ENCODE measurements at places on chromosomes 11 and 22.

GRCh38 chr11:73969991-73970800 lies 12.4 kb downstream of the UCP2 start:
- no peak for DNase-seq

DNA sequence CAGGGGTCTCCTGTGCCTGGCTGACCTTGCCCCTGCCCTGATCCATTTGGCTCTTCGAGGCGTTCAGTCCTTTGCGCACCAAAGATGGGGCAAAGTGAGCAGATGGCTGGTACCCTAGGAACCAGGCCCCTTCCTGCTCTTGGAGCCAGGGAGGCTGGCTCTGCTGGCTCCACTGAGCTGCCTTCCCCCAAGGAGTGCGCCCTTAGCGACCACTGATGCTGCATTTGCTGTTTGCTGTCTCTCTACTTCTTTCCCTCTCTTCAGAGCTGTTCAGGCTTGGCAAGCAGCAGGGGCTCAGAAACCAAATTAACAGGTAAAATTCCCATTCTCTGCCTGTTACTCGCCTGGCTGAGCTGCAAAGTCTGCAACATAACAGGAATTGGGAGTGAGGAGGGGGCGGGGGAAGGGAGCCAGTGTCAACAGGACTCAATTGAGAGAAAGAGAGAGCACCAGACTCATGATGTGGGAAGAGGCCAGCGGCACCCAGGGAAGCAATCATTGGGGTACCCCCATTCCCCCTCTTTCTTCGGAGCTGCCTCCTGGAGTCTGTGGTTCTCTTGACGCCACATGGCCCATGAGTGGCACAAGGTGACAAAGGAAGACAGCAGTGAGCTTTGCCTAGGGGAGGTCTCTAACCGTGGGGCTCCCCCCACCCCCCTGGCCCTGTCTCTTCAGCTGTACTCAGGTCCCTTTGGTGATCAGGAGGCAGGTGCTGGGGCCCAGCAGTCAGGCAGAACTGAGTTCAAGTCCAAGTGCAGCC lies 102.3 kb downstream of the TP53I11 start:
- DNase-seq: no peak

DNA sequence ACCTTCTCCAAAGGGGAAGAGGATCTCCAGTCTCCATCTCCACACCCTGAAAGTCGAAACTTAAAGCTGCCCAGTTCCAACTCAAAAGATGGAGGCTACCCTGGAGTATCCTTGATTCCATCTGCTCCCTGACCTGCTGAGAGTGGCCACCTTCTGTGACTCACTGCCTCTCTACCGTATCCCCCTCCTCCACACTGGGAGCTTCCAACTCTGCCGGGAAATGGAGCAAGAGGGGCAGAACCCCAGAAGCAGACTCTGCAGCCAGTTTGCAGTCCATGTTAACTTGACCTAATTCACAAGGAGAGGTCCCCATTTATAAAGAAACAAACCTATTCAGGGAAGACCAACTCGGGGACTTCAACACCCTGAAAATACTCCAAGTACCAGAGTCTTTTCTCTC lies 22.0 kb upstream of the IRAG1 start:
- DNase-seq: peak; percentile 39

DNA sequence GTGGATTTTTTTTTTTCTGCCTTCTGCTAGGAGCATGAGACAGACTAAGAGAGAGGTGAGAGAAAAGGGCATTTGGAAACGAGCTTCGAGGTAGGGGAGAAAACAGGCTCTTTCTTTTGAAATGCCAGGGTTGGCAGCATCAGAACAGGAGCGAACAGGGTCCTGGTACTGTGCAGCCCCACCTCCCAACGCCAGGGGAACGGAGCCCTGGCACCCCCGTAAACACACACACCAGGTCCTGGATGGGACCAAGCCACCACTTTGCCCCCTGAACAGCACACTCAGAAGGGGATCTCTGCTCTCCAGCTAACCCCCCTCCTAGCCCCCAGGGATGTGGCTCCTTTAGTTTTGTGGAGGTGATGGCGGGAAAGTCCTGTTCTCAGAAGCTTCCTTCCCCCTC lies 127.1 kb downstream of the CTTN start:
- no peak for DNase-seq

DNA sequence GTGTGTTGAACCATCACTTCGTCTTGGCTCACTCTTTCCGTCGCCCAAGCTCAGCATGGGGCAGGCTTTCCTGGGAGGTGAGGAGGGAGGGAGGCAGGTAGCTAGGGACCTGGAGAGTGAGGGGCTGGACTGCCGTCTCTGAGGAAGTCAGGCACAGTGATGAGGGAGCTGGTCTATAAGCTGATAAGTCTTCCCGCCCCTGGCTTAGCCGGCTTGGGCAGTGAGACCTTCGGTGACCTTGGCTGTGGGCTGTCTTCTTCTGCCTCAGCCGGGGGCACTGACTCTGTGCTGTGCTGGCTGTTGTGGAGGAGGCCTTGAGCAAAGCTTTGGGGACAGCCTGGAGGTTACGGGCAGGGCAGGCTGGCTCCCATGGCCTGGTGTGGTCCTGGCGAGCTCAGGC lies 18.7 kb downstream of the GNAZ start:
- DNase-seq: no peak

GRCh38 chr11:36478700-36479329 lies 31.3 kb downstream of the TRAF6 start:
- no peak for DNase-seq

GRCh38 chr22:35480627-35481550 lies 59.7 kb upstream of the RASD2 start:
- DNase-seq: no peak

DNA sequence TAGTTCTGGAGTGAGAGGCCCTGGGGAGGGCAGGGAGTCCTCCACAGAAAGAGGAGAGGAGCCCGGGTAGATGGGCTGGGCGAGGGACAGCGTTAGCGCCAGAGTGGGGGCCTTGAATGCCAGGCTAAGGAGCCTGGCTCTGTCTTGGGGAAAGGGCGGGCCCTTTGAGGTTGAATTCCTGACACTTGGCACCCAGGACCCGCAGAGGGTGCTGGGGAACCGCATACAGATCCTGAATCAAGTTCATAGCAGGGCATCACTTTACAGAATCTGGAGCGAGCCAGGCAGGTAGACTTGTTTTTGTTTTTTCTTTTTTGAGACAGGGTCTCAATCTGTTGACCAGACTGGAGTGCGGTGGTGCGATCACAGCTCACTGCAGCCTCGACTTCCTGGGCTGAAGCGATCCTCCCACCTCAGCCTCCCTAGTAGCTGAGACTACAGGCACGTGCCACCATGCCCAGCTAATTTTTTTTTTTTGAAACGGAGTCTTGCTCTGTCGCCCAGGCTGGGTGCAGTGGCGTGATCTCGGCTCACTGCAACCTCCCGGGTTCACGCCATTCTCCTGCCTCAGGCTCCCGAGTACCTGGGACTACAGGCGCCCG lies 6.1 kb downstream of the CARNS1 start:
- no peak for DNase-seq

- DNase-seq: no peak
Observed at GRCh38 chr11:47551086-47551485, 1.8 kb downstream of the CELF1 start.

DNA sequence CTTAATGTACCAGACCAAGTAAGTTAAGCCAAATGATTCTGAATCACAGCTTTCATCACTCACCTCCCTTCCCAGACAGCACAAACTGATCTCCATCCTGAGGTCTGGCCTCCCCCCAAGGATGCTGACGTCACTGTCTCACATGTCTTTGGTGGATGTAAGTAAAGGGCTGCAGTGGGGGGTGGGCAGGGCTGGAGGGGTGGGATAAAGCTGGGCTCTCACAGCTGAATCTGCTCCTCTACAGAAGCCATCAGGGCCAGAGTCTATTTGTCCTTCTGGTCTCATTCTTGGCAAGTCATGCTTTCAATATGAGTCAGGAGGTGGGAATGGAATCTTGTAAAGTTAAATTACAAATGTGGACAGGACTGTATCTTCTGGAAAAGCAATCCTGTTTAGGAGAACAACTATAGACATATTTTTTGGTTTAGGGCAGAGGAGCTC lies 32.7 kb downstream of the P4HA3 start:
- no peak for DNase-seq

GRCh38 chr11:102623998-102624397 lies 1.1 kb downstream of the MMP20 start:
- no peak for DNase-seq

GRCh38 chr11:3949125-3949524 lies 93.7 kb downstream of the STIM1 start:
- DNase-seq: no peak

DNA sequence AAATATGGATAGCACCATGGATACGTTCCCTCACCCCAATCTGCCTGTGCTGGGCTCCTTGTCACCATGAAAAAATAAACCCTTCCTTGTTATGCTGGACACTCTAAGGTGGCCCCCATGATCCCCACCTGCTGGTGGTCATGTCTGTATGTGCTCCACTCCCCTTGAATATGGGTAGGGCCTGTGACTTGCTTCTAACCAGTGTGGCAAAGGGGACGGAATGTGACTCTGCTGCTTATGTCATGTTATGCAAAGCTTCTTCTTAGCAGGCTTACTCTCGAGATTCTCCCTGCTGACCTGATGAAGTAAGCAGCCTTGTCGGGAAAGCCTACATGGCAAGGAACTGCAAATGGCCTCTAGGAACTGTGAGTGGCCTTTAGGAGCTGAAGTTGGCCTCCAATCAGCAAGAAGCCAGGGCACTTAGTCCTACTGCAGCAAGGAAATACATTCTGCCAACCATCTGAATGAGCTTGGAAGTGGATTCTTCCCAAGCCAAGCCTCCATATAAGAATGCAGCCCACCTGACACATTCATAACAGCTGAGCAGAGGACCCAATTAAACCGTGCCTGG lies 159.9 kb downstream of the CCDC34 start:
- no peak for DNase-seq

DNA sequence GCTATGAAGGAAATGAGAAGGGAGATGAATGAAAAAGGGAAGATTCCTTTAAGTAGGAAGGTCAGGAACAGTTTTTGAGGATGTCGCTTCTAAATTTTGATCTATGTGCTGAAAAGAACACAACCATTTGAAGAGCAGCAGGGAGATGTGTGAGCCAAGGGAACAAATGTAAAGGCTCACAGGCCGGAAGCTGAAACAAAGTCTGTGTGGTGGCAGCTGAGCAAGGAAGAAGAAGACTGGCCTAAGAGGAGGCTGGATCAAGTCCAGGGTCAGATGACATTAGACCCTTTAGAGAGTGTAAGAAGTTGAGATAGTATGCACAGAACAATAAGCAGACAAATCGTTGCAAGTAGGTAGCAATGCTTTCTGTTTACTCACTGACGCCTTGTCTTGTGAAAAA lies 1631.4 kb upstream of the TENM4 start:
- DNase-seq: no peak

- no peak for DNase-seq
Observed at GRCh38 chr11:113817626-113818025, 38.0 kb downstream of the CLDN25 start.

GRCh38 chr11:36296884-36297543 lies 926 bp downstream of the PRR5L start:
- no peak for DNase-seq

DNA sequence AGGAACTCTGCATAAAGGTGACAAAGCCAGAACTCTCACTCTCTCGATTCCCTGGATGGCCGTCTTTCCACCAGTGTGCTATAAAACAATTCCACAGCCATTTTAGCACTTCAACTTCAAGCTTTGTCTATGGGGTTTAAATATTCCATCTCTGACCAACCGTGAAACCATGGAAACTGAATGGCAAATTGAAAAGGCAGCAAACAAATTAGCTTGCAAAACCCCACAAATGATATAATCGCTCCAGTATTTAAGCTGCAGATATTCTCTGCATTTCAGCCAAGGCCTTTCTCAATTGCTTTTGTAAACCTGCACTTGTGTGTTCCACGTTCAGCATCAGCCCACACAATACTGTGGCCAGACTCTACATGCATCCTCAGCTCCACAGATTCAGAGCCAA lies 131.7 kb upstream of the ISX start:
- DNase-seq: no peak

DNA sequence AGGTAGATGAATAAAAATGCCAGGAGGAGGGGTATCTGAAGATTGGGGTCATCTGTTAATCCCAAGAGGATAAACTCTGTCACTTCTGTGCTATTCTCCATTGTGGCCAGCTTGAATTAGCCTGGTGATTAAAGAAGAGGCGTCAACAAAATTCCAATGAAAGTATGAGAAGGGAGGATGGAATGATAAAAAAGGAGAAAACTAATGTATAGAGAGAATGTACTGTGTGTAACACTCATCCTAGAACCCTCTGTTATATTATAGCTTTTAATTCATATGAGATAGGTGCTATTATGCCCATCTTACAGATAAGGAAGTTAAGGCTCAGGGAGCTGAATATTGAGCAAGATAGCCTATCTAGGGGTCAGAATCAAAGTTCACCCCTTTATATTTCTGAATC lies at the start of gene OR5B21:
Gene OR5B21, minus strand, starts transcription at position 101 of the 400 bp plus-strand sequence. Its CDS starts 0 bp downstream, at position 101.
- DNase-seq: no peak

DNA sequence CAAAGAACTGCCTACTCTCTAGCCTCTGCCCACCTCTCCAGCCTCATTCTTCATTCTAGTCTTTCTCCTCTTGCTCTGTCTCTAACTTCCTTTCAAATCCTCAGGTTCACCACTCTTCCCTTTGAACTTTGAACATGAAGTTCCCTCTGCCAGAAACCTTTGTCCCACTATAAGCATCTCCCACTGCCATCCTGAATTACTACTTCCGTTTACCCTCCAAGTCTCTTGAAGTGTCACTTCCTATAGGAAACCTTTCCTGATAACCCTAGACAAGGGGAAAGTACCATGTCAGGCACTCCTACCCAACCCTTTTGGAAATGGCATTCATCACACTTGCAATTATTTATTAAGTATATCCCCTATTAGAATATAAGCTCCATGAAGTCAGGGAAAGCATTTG lies 3.1 kb downstream of the RAB30 start:
- DNase-seq: no peak

GRCh38 chr11:79150320-79150719 lies 290.5 kb downstream of the TENM4 start:
- DNase-seq: no peak

GRCh38 chr11:104319396-104319795 lies 155.4 kb upstream of the PDGFD start:
- DNase-seq: no peak

GRCh38 chr11:85348945-85349344 lies 278.2 kb downstream of the DLG2 start:
- DNase-seq: no peak

DNA sequence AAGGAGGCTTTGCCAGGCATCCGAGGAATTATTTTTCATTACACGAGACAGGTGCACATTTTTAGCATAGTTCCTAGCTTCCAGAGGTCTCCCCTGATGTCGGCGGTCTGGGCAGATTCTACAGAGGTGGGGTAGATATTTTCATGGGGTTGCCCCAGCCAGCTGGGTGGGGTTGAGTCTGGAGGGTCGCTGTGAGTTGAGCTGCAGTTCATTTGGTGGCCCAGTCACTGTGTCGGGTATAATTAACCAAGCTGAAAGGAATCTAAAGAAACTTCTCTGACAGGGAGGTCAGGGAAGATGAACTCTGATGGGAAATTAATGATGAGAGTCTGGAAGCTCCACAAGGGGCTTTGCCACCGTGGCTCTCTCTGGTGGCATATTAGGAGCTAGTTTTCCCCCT lies 233.7 kb upstream of the NAV2 start:
- DNase-seq: no peak

GRCh38 chr11:13970986-13971385 lies 8.5 kb downstream of the SPON1 start:
- DNase-seq: peak; percentile 25

GRCh38 chr11:116256215-116256614 lies 516.6 kb downstream of the BUD13 start:
- DNase-seq: no peak

All from hypothalamus (tissue), 51 donors.